ENCODE measurements at places on chromosomes 13 and 19.

DNA sequence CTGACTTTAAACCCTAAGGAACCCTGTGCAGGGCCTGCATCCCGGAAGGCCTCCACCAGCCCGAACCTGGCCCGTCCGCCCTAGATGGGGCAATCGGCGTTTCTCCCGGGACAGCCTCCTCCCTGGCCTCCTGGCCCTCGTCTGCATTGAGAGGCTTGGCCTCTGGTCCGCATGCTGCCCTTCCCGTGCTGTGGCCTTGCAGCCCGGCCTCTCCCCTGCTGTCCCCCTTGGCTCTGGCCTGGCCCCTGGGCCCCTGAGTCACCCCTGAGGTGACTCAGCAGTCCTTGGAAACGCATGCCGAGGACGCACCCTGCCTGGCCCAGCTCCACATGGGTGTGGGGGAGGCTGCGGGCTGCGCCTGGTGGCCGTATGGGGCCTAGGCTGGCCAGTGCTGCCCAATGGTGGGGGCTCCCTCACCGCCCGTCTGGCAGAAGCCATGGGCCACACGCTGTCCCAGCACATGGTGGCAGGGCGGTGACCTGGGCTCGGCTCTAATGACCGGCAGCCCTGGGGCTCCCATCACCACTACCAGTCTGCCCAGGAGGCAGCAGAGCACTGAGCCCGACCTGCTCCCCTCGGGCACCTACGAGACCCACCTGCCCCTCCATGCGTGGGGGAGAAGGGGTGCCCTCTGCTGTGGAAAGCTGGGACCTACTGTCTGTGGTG, 25.7 kb downstream of the SH3GL1 start:
- DNase-seq = no peak

GRCh38 chr13:43877766-43878165, 1.8 kb downstream of the CCDC122 start:
- DNase-seq = no peak

GRCh38 chr19:18292810-18293641, 11.6 kb upstream of the JUND start:
- DNase-seq = peak; percentile 53

DNA sequence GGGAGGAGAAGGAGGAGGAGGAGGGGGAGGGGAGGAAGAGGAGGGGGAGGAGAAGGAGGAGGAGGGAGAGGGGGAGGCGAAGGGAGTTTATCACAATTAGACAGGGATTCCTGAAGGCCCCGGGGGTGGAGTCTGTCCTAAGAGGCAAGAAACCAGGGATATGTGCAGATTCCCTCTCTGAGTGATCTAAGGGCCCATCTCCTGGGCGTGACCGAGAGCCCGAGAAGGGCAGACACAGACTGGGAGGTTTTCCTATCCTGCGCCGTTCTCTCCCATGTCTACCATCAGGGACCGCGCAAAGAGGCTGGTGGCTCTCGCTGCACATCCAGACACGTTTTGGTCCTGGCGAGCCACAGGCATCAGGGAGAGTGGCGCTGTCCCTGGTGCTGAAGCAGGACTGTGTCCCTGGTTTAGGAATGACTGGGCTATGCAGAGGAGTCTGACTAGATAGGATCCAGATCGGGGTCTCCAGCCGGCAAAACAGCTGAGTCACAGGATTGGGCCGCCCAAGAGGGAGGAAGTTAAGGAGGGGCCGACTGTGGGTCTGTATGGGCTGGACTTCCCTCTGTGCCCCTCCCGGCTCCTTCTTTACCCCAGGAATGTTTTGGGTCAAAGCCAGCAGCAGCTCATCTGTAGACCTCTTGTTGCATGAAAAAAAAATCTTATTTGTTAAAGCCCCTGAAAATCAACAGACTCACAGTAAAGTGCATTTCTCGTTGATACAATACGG, 17.9 kb upstream of the ZNF175 start:
- peak; percentile 46 for DNase-seq

- no peak for DNase-seq
These were observed 31.8 kb downstream of the GJA3 start for GRCh38 chr13:20129076-20129475.

DNA sequence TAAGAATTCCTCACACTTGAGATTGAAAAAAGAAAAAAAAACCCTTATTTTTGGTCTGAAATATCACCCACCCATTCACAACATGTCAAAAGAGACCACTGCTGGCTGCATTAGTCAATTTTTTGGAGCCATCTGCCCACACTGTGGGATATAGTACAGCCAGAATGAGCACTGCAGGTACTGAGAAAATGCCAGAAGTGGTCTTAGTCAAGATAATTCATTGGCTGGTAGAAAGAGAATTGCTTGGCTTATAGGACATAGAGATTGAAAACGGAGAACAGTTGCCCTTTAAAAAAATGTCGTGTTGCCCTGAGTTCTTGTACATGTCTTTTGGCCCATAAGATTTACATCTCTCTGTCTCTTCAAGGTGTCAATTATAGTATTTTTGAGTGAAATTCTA, 1899.5 kb downstream of the OLFM4 start:
- DNase-seq = no peak

- DNase-seq = no peak
These were observed 48.6 kb upstream of the WASF3 start for GRCh38 chr13:26508885-26509284.

DNA sequence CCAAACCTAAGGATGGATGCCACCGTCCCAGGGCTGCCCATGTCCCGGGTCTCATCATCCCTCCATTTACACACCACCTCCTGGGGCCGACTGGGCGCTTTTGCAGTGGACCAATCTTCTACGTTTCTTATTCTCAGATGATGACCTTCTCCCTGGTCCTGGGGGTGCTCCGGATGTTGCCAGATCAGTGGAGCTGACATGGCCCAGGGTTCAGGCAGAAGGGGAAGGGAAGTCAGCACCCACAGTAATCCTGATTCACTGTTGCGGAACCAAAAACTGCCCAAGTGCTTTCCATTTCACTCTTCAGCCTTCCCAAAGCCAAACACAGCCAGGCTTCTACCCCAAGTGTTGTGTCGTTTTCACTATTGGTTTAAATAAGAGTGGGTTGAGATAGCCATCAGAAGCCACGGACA, 29.8 kb downstream of the RAB20 start:
- no peak for DNase-seq

DNA sequence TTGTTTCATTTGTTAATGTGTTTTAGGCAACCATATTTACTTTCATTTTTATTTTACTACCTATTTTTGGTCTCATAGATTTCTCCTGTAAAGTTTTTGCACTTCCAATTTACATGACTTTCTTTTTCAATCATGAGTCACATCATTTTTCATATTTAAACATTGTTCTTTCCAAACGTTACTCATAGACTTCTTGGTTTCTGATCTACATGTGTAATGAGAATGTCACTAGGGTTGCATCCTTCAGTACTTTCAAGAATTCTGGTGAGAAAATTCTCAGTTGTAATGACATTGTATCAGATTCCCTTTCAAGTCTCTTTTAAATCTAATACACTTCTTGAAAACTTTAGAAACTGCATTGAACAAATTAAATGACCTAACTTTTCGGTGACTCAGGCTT, 991.7 kb downstream of the EFNB2 start:
- DNase-seq = no peak

DNA sequence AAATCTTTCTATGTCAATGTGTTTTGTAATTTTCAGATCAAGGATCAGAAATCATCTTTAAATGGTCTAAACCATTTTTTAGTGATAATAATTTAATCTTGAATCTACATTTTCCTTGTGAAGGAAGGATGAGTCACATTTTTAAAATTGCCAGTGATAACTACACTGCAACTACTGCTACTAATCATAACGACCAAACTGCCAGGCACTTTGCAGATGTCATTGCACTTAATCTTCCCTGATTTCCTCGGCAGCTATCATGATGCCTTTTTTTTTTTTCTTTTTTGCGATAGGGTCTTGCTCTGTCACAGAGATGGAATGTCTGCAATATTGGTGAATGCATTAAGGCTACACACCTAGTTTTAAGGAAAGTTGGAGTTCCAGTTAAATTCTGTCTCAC, 41.4 kb upstream of the SLC10A2 start:
- DNase-seq = no peak

- no peak for DNase-seq
These were observed 400.5 kb downstream of the KLF12 start for GRCh38 chr13:73733706-73734105.

- no peak for DNase-seq
These were observed at the start of gene C3 for GRCh38 chr19:6720369-6721137. TSS of gene C3 (minus strand) at chr19:6720650. CDS start at chr19:6720589, 61 bp downstream.

GRCh38 chr13:100855151-100855550, 180.6 kb upstream of the TMTC4 start:
- no peak for DNase-seq

Data from GM10248 (cell line).